Endodermal cell (in vitro differentiated cells): ENCODE measurements at places on chromosomes 6 and 20. TPM values are rescaled to one million over a fixed set of nuclear protein-coding genes. Genes with fewer than 3 reads are reported as not detected.
A peak's percentile ranks its signal among the peaks of the same experiment; 100 is the strongest.

DNA sequence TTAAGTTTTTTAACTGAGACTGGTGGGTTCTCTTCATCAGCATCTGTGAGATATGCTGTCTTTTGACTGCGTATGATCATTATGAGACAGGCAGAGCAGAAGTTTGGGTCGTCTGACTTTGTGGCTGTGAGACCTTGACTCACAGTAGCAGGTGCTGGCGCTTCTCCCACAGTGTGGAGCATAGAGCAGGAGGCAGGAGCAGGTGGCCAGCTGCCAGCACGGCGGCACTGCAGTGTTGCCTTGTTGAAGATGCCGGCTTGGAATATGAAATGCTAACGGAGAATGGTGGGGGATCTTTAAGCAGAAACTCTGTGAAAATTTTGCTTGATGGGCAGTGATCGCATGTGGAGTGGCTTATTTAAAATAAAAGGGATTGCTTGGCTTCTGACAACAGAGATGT, 105.0 kb downstream of the TIAM2 start:
- peak; percentile 35 for DNase-seq

Gene NKX2-4
- not detected in 3 replicates for total RNA-seq

Gene PACSIN1
- 6.5 and 7.2 TPM in 2 replicates for total RNA-seq

Gene C6orf52
- total RNA-seq: 1.7 to 4.1 TPM (median 2.1 TPM) in 3 replicates

Gene ALDH8A1
- total RNA-seq: not detected in 2 replicates
